Glomerular endothelial cell (primary cell): ENCODE measurements at places on chromosomes 2 and 18. TPM values are rescaled to one million over a fixed set of nuclear protein-coding genes. Genes with fewer than 3 reads are reported as not detected.

DNA sequence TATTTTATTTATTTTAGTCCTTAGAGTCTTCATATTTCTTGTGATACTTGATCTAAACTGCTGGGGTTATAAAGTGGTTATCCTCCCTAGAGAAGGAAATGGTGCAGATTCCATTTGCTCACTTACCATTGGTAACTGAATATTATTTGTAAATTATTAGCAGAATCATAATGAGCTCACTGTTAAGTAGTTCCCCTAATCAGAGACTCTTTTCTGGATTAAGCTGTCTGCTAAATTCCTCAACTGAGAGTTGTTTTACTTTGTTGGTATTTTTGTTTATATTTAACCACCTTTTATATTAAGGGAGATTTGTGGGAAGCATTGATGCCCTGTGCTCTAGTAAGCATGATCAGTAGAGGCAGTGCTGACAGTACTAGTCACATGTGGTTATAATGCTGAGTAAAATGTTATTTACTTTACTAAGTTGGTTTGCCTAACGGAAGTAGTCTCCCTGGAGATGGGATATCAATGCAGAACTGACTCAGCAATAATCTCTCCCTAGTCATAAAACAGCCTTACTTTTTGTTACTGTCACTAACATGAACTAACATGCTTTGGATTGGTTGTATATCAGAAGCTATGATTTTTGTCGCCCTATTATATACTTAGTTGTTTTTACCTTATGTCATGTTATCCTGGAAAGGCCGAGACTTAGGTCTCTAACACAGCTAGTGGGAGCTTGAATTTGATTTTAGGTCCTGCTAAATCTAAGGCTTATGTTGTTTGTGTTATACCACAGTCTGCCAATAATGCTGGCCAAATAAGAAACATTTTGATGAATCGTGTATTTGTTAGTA, 166.7 kb downstream of the MCFD2 start:
- peak; percentile 27 for DNase-seq

The TUBB6 gene
- total RNA-seq, result 872 and 961 TPM in 2 replicates

The INHBB gene
- total RNA-seq, result 2.4 and 13.9 TPM in 2 replicates

DNA sequence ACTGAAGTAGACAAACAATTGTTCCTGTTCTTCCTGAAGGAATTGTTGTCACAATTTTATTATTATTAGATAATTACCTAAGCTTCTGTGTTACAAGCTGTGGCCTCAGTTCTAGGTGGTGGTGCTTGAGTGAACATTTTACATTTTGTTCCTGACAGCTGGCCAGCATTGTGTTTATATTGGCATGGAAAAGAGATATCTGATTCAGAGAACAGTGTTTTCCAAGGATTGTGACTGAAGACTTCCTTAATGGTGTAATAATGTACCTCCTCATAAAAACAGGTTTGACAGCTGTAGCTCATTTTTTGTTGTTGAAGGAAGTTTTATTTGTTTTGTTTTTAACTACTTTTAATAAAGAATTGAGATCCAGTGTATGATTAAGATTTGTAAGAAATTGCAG, 95.2 kb downstream of the EPB41L5 start:
- DNase-seq, result peak; percentile 51

- no peak for DNase-seq
Measured at GRCh38 chr2:177585234-177585863, 192.8 kb downstream of the AGPS start.

- DNase-seq, result no peak
Measured at GRCh38 chr2:21372654-21373053, 248.9 kb downstream of the TDRD15 start.

DNA sequence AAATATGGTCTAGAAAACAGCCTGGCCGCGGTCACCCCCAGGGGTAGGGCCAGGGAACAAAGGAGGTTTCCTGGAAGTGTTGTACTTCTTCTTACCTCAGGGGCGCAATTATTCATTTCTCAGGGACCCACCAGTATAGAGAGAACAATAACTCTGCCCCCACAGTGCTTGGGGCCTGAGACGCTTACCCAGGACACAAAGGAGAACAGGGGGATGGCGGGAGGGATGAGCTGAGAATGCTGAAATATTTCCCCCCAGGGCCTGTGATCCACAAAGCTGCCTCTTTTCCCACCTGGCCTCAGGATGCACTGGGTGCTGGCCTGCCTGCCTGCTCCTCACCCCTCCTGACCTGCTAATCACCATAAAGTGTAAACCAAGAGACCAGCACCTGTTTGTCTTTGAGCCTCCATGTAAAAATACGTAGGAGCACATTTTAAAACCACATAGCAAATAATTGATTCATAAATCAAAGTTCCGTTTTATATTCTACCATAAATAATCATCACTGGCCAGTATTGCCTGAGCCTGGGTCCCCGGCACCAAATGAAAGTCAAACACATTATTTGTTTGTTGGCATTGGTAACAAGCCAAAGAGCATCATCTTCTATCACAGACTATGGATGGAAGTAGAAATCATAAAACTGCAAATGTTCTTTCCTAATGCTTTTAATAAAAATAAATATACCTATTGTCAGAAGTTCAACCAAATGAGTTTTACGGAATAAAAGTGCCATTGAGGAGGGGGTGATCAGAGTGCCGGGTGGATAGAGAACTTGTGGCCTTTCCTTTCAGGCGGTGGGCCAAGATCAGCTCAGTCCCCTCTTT, 67.3 kb upstream of the RMDN2 start:
- no peak for DNase-seq

- no peak for DNase-seq
Measured at GRCh38 chr2:48220501-48220900, 309.5 kb upstream of the STON1 start.

GRCh38 chr2:231469583-231469950, 5.3 kb upstream of the NCL start:
- no peak for DNase-seq

DNA sequence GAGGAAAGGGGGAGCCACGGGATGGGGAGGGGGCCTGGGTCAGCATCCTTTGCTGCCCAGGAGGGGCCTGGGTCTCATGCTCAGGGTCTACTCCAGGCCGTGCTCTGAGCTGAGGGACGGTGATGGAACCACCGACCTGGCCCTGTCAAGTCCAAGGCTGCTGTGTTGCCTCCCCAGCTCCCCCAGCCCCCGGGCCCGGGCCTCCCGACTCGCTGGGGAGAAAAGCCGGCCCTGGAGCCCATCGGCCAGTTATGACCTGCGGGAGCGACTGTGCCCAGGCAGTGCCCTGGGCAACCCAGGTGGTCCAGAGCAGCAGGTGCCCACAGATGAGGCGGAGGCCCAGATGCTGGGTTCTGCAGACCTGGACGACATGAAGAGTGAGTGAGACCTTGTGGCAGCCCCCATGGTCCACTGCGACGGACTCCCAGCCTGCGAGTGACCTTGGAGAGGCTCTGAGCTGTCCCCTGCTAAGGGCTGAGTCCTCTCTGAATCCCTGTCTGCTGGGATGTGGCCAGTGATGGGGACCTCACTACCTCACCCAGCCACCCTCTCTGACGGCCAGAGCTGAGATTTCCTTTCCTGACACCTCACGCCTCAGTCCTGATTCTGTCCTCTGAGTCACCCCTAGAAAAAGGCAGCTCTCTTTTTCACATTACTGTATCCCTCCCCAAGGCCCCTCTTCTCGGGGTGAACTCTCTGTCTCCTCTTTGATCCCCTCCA, 2.7 kb downstream of the SLC4A3 start:
- no peak for DNase-seq

DNA sequence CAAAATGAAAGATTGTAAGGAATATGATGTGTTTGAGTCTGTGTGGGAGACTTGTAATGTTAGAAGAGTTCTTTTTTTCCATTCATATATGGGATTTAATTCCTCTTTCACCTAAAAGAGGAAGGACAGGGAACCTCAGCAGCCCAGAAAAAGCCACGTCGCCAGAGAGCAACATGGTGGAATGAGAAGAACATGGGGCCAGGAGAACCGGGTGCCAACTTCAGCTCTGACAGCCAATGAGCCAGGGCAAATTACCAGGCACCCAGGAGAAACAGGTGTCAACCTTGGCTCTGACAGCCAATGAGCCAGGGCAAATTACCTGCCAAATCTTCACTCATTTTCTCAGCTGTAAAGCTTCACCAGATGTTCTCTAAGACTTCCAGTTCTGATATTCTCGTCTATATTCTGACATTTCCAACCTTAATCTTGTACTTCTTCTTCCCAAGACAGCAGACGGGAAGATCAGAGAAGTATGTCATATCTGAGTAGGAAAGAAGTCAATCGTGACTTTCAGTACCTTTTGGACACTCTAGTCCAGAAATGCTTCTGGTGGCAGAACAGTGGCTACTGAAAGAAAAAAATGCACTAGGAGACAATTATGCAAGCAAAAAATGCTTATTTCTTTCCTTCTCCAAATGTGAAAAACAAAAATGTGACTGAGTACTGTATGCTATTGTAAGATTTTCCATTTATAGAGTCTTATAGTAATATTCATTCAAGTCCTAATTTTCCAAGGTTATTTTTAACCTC, 79.2 kb upstream of the COL5A2 start:
- DNase-seq, result no peak

DNA sequence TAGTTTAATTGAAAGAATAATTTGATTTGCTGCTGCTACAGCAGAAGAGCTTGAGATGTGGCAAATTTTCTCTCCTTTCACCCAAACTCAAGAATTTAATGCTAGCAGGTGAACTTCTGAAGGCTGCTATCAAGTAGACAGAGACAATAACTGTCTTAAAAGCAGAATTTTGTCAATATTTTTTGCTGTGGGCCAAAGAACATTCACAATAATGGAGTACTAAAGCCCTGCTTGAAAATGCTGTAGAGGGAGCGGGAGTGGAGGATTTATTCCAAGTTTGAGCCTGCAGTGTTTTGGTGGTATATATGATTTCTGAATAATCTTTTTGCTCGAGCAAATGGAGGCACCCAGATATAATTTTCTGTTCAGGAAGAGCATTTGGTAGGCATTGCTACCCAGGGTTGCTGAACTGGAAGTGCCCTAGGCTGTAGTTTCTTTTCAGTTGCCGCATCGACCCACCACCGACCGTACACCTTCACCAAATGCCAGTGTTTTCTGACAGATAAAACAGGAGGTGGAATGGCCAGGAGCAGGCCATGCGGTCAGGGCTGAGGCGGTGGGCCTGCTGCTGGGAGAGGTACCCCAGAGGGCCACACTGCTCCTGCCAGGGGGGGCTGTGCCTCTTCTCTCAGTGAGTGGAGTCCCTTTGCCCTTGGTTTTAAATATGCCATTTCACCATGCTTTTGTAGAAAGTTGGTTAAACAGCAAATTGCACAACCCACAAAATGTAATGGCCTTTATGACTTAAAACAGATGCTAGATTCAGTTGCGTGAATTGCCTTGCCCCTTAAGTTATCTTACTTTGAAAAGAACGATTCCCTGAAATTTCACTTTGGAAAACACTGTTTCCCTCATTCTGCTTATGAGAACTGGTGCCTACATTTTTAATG, 36.4 kb downstream of the TSHZ1 start:
- no peak for DNase-seq
